ENCODE measurements at places on chromosomes 6 and 20. TPM values are rescaled to one million over a fixed set of nuclear protein-coding genes. Genes with fewer than 3 reads are reported as not detected.

- H3K4me3 ChIP-seq: no peak overlapping the region
- no peak overlapping the region for H3K27ac ChIP-seq
- DNase-seq: no peak
- peaks cover 3% of the 10 kb centered on the region for H3K27me3 ChIP-seq
- H3K36me3 ChIP-seq: no peaks in the 10 kb centered on the region
These were observed 114.3 kb upstream of the GGTLC1 start for GRCh38 chr20:24102749-24103333.

GRCh38 chr6:135858931-135859330 lies 7.4 kb downstream of the PDE7B start:
- H3K4me1 ChIP-seq: peaks cover 9% of the 10 kb centered on the region
- no peaks in the 10 kb centered on the region for H3K27me3 ChIP-seq
- H3K4me3 ChIP-seq: no peak overlapping the region
- no peak for DNase-seq

DNA sequence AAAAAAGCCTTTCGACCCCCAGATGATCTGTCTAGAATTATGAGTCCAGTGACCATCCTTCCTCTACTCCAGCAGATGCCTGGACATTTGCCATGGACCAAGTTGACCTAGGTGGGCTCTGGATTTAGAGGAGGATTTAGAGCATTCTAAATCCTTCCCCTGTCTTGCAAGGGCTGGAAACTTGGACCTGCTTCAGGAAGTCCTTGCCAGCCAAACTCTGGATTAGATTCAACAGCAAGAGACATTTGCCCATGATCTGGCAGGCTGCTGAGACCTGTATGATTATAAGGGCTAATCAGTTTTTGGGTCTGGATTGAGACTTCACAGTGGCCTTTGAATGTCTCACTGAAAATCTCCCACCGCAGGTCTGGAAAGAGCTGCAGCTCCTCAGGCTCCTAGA lies 13.1 kb upstream of the HDGFL1 start:
- H3K27me3 ChIP-seq: peaks cover 2% of the 10 kb centered on the region
- no peak for DNase-seq
- no peaks in the 10 kb centered on the region for H3K4me1 ChIP-seq
- H3K36me3 ChIP-seq: no peaks in the 10 kb centered on the region
- no peak overlapping the region for H3K27ac ChIP-seq

GRCh38 chr20:1816384-1817381 lies 78.5 kb upstream of the SIRPA start:
- peaks cover 12% of the 10 kb centered on the region for H3K4me1 ChIP-seq
- peak; percentile 43 for DNase-seq
- H3K27me3 ChIP-seq: peaks cover 44% of the 10 kb centered on the region
- H3K36me3 ChIP-seq: no peaks in the 10 kb centered on the region

EGFL8 gene
- total RNA-seq: 13.3 TPM

DNA sequence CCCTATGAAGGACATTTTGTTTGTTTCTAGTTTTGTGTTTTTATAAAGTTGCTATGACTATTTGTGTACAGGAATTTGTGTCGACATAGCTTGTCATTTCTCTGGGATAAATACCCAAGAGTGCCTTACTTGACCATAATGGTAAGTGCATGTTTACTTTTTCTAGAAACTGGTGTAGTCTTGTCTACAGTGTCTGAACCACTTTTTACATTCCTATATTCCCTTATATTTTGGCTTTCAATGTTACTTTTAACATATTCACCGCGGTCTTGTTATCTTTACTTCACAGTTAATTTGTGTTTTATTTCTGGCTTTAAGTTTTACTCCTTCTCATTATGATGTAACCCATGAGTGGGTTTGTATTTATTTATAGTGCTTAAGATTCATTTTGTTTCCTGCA lies 444.4 kb upstream of the RGS17 start:
- H3K27me3 ChIP-seq: no peaks in the 10 kb centered on the region
- H3K27ac ChIP-seq: no peak overlapping the region
- DNase-seq: no peak

DNA sequence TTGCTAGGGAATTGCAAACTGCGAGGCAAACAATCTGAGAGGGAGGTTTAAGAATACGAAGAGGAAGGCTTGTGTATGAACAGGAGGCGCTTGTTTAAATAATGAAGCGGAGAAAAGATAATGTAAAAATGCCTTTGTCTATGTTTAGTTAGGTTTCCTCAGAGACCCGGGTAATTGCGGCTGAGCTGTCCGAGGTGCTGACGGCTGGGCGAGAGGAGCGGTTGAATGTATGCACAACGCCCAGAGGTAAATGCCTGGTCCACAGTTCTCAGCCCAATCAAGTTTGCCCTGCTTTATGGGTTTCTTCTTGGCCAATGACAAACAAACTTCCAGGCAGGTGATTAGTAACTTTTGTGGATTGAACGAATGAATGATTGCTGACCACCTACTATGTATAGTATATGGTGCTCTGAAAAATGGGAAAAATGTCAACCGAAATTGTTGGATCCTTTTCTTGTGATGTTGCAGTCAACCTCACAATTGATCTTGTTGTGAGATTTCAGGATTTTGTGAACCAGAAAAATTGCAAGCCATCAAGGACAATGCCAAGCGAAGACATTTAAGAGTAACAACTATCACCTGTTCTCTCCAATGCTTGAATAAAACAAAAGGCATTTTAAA lies 38.3 kb upstream of the SLC32A1 start:
- peaks cover 36% of the 10 kb centered on the region for H3K27me3 ChIP-seq
- H3K27ac ChIP-seq: no peak overlapping the region
- DNase-seq: peak; percentile 71

GRCh38 chr20:58705208-58705926 lies 12.8 kb downstream of the NPEPL1 start:
- peaks cover under 1% of the 10 kb centered on the region for H3K4me1 ChIP-seq
- no peak for DNase-seq
- H3K4me3 ChIP-seq: no peak overlapping the region
- no peaks in the 10 kb centered on the region for H3K27me3 ChIP-seq
- H3K27ac ChIP-seq: peak overlapping the region; percentile 24

DNA sequence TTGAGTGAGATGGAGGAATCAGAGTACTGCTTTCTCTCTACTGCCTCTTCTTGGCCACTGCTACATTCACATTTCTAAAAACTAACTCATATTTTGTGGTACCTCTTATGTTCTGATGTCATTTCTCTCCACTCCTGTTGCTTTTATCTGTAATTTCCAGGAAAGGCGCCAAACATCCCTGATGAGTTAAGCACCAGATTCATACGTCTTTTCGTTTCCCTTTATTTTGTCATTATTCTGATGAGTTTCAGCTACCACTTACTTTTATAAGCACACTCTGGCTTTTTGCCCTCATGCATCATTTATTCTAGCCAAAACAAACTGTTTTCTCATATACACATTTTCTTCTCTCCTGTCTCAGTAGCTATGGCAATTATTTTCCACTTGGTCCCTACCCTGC lies 680.0 kb downstream of the RNF144B start:
- H3K4me3 ChIP-seq: no peak overlapping the region
- no peaks in the 10 kb centered on the region for H3K4me1 ChIP-seq
- no peak for DNase-seq

DNA sequence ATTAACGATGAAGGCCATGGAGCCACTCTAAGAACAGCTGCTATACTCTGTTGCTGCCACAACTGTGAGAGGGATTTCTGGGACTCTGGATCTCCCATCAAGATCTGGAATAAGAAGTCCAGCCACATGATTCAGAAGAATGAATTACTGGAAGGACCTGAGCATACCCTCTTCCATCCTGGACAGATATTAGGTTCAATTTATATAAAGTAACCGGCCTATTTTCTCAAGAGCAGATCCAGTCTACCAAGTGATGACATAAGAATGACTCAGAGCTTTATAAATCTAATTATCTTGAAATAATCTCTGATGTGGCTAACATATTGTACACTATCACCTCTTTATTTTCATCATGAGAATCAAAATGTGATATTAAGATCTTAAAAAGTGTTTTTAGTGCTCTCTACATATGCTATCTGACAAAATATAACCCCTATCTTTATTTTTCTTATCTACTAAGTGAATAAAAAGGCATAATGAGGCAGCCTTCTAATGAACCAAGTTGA lies 45.1 kb downstream of the COL9A1 start:
- H3K27me3 ChIP-seq: peaks cover 6% of the 10 kb centered on the region
- H3K36me3 ChIP-seq: no peaks in the 10 kb centered on the region
- no peak overlapping the region for H3K27ac ChIP-seq
- H3K4me1 ChIP-seq: no peaks in the 10 kb centered on the region
- DNase-seq: no peak
- no peak overlapping the region for H3K4me3 ChIP-seq

HRH3 gene
- not detected for total RNA-seq

- no peak overlapping the region for H3K27ac ChIP-seq
- H3K4me3 ChIP-seq: no peak overlapping the region
- H3K4me1 ChIP-seq: peaks cover 10% of the 10 kb centered on the region
- H3K36me3 ChIP-seq: no peaks in the 10 kb centered on the region
- DNase-seq: no peak
- no peaks in the 10 kb centered on the region for H3K27me3 ChIP-seq
These were observed 57.1 kb upstream of the GCM1 start for GRCh38 chr6:53205778-53206177.

MCCD1 gene
- total RNA-seq: not detected

- peaks cover 14% of the 10 kb centered on the region for H3K27me3 ChIP-seq
- no peak overlapping the region for H3K4me3 ChIP-seq
- DNase-seq: no peak
- H3K4me1 ChIP-seq: no peaks in the 10 kb centered on the region
These were observed 42.1 kb upstream of the TMEM30A start for GRCh38 chr6:75326557-75327258.

DNA sequence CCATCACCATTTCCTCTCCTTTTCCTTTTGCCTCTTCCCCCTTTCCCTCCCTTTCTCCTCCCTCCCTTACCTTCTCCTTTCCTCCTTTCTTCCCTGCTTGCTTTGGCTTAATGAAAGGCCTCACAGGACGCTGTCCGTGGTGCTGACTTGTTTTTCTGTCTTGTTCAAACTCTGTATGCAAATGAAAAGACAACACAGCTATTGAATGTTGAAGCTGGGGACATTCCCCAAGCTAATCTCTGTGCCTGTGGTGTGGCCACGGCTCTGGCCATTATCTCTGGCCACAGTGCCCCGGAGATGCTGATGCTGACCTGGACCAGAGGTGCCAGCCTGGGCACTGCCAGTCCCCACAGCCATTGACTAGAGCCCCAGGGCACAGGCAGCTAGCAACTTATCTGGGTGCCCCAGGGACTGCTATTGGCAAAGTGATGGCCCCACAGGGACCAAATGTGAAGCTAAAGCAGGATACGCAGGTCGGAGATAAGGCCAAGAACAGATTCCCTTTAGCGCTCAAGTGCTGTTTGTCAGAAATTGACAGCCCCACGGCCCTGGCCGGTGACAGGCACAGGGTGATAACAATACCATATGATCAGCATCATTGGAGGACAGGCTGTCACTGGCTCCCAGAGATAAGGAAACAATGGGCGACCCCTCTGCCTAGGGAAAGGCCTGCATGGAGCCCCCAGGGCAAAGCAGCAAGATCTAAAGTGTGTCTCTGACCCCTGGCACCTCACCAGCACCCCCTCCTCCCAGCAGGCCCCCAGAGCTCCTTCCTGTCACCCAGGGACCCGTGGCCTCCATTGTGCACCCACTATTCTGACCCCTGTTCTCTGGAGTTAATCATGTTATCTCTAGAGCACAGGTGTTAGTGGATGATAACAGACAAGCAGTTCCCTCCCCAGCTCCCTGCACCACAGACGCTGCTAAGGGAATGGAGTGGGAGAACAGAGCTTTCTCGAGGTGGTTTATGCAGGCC lies 31.6 kb upstream of the SLC32A1 start:
- H3K27me3 ChIP-seq: peaks cover 16% of the 10 kb centered on the region
- no peaks in the 10 kb centered on the region for H3K36me3 ChIP-seq
- H3K27ac ChIP-seq: no peak overlapping the region
- H3K4me3 ChIP-seq: no peak overlapping the region
- H3K4me1 ChIP-seq: no peaks in the 10 kb centered on the region

DNA sequence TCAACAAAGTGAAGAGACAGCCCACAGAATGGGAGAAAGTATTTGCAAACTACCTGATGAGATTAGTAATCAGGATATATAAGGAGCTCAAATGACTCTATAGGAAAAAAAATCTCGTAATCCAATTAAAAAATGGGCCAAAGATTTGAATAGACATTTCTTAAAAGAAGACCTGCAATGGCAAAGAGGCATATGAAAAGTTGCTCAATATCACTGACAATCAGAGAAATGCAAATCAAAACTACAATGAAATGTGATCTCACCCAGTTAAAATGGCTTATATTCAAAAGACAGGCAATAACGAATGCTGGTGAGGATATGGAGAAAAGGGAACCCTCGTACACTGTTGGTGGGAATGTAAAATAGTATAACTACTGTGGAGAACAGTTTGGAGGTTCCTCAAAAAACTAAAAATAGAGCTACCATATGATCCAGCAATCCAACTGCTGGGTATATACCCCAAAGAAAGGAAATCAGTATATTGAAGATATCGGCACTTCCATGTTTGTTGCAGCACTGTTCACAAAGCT lies 65.0 kb downstream of the TOX2 start:
- H3K27me3 ChIP-seq: peaks cover 19% of the 10 kb centered on the region

DNA sequence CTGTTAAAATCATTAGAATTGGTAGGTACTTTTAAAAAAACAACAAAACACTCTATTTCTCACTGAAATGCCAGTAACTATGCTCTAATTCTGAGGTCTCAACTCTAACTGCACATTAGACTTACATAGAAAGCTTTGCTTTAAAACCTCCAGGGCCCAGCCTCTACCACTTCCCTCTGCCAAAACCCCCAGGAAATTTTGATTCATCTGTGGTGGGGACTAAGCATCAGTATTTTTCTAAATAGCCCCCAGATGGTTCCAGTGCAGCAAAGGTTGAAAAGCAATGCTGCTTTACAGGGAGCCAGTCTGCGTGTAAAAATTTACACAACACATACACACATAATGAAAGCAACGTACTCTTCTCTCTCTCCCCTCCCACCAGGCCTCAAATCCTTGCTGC lies 3.8 kb downstream of the TBC1D32 start:
- H3K36me3 ChIP-seq: peaks cover 2% of the 10 kb centered on the region
- no peaks in the 10 kb centered on the region for H3K27me3 ChIP-seq
- H3K4me3 ChIP-seq: no peak overlapping the region
- H3K27ac ChIP-seq: no peak overlapping the region

PPIL6 gene
- total RNA-seq: 0.27 TPM

- H3K4me1 ChIP-seq: peaks cover 1% of the 10 kb centered on the region
- H3K27me3 ChIP-seq: peaks cover 5% of the 10 kb centered on the region
- H3K4me3 ChIP-seq: no peak overlapping the region
- DNase-seq: no peak
- H3K36me3 ChIP-seq: peaks cover under 1% of the 10 kb centered on the region
- no peak overlapping the region for H3K27ac ChIP-seq
These were observed 518.3 kb upstream of the ZNF337 start for GRCh38 chr20:26214991-26215390.

SLC35D3 gene
- not detected for total RNA-seq

GRCh38 chr6:79135973-79136470 lies 58.0 kb upstream of the PHIP start:
- no peak for DNase-seq
- peaks cover 3% of the 10 kb centered on the region for H3K36me3 ChIP-seq
- H3K4me3 ChIP-seq: no peak overlapping the region
- no peak overlapping the region for H3K27ac ChIP-seq
- no peaks in the 10 kb centered on the region for H3K4me1 ChIP-seq

DNA sequence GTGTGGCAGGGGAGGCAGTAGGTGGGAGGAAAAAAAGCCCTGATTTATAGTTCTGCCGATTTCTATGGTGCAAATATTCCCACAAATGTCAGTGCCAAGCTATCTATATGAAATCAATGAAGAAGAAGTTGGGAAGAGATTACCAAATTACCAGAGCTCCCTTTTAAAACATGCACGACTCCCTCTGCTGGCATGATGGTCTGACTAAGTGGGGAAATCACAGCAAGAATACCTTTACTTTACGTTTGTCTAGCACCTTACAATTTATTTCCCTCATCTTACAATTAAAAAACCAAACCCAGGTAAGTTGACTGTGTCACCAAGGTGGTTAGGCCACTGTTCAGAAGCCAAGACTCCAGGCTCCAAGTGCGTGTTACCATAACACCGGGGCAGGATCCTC lies 55.6 kb downstream of the AGPAT4 start:
- H3K27me3 ChIP-seq: no peaks in the 10 kb centered on the region
- H3K4me1 ChIP-seq: no peaks in the 10 kb centered on the region

Measured in activated CD8-positive, alpha-beta T cell treated with anti-CD3 and anti-CD28 coated beads for 36 hours (primary cell).